ENCODE measurements at places on chromosomes 1 and 21.

- no peak for DNase-seq
These were observed 53.6 kb downstream of the GLUL start for GRCh38 chr1:182337736-182338571.

GRCh38 chr1:177686933-177687332, 282.9 kb downstream of the SEC16B start:
- no peak for DNase-seq

DNA sequence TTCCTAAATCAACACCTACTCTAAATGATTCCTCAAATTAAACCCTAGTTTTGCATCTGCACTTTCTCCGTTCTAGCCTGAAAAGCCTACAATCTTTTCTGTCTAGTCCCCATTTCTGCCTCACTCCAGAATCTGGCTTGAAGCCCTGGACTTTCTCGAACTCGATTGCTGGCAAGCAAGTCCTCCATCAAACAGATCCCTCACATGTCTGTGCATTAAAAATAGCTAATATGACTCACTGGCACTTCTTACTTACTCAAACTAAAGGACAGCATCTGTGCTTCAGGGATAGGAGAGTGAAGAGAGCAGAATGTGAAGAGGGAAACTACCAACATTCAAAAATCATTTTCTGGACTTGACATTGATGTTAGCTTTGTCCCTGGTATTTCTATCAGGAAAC, 51.8 kb upstream of the CXADR start:
- no peak for DNase-seq

GRCh38 chr1:98049370-98050135, 128.7 kb upstream of the DPYD start:
- DNase-seq = peak; percentile 21

DNA sequence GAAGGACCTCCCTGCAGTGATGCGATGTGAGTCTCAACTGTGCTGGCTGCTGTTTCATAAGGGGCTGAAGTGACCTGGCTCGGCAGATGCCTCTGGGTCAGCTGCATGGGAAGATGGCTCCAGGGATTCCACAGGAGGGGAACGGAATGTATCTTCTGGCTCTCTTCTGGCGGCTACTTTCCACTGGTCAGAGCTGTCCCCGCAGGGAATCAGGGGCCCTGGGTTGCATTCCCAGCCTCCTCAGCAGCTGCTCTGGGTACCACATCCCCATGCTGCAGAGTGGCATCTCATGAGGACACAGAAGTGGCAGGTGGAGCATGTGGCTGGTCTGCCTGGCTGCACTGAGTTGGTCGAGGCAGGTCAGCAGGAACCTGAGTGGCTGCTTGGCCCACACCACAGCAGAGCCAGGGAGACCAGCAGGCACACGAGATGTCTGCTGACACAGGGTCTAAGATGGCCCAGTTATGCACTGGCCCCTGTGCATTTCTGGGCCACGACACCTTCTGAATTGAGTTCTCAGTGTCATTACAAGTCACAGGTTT, 42.8 kb downstream of the POFUT2 start:
- no peak for DNase-seq

DNA sequence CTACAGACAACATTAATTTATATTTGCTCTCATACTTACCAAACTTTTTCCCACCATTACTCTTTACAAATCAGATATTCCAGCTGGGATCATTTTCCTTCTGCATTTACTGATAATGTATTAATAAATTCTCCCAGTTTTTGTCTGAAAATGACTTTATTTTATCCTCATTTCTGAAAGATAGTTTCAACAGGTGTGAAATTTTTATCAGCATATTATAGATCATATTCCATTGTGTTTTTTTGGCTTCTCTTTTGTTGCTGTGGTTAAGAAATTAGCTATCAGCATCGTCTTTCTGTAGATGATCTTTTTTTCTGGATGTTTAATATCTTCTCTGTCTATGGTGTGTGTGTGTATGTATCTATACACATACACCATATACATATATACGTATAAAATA, 2.7 kb downstream of the CFAP57 start:
- DNase-seq = no peak

GRCh38 chr1:240687820-240688219, 75.9 kb upstream of the GREM2 start:
- peak; percentile 7 for DNase-seq

DNA sequence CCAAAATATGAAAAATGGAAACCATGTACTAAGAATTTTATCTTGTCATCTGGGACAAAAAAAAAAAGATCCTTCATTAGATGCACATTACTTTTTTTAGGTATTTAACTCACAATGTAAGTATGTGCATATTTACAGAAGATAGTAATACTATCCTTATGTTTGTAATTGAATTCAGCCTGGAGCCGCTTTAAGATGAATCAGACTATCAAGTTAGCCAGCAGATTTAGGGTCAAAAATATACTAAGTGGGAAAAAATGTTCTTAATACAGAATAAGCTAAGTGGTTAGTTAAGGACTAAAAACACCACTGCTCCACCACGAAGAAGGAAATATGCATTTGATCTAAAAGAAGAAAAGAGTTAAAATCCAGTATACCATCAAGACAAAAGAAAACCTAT, 49.1 kb downstream of the DSCAM start:
- no peak for DNase-seq

DNA sequence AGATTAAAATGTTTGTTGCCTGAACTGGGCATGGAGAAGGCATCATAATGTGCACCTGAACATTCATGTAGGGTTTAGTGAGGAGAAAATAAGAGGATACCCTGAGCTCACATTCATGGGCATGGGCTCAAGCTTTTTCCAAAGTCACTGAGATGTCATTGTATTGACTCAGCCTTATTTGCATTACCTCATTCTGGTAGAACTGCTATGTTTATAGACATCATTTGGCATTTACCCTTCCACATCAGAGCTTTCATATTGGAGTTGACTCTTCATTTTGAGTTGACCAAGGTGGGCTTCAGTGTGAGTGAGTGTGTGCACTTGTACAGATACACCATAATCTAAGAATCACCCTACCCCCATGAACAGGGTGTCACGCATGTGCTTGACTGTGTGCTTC, 143.2 kb downstream of the PBX1 start:
- DNase-seq = no peak

DNA sequence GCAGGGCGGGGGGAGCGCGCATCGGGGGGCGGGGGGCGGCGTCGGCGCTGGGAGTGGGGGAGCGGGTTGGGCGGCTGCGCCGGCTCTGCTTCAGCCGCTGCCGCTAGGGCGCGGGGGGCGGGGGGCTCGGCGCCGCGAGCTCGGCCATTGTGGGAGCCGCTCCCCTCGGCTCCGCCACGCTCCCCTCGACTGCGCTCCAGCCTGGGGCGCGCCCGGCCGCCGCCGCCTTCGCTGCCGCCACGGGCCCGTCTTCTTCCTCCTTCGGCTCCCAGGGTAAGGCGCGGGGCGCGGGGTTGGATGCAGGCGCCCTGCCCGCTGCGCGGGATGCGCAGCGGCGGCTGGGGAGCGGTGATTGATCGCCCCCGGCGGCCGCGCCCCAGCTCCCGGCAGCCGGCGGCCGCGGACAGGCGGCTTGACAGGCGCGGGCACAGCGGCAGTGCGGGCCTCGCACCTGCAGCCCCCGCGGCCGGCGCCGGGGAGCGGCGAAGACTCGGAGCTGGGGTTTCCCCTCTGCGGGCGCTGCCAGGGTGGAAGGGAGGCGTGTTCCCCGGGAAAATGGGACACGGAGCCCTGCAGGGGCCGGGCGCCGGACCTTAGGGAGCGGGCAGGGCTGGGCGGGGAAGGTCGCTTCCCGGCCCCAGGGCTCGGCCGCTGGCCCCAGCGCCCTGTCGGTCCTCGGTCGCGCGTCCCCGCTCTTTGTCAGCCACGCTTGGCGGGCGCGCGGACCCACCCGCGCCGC, 55.3 kb downstream of the NDUFS5 start:
- peak; percentile 44 for DNase-seq

- peak; percentile 20 for DNase-seq
These were observed 5.5 kb upstream of the PPIE start for GRCh38 chr1:39733161-39733560.

DNA sequence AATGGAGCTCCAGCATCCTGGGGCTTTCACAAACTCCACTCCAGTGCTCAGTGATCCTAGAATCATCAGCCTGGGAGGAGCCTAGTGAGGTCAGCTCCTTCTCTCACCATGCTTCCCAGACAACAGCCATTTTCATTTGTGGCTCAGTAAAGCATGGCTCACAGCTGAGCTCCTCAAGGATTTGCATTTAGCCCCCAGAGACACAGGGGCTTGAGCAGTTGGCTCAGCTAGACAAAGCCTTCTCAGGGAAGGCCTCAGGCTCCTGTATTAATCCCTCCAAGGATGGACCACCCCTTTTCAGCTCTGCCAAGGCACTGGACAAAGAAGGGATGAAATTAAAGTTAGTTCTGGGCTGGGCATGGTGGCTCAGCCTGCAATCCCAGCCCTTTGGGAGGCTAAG, 39.5 kb downstream of the ERI3 start:
- DNase-seq = no peak

DNA sequence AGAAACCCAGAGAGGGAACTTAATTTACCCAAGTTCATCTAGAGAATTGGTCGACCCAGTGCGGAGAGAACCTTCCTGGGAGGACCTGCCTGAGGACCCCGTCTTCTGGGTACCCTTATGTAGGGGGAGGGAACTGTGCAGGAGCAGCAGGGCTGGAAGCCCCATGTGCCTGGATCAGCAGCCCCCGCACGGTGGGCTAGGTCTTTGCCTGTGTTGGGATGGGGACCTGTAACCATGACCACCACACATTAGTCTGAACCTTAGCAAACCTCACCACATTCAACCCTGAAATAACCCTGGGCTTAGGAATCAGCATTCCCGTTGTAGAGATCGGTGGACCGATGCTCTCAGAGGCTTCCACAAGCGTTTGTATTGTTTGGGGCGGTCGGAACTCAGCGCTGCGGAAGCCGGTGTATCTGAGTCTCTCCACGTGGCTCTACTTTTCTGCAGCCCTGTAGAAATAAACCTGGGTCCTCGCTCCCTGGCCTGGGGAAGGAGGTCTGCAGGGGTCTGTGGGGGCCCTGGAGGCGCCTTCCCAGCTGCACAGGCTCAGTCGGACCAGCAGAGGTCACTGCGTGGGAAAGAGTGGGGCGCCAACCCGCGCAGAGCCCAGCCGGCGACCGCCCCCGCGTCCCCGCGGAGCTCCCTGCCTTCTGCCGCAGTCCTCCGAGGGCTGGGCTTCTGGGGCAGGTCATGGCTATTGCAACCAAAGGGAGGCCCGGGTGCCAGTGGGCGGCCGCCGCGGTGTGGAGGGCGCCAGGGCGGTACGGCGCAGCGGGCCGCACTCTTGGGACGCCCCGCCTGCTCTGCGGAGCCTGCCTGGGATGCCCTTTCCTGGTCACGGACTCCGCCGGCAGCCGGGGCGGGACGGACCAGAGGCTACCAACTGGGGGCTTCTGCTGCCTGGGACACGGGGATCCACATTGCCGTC, 36.2 kb upstream of the KCNA10 start:
- peak; percentile 65 for DNase-seq

DNA sequence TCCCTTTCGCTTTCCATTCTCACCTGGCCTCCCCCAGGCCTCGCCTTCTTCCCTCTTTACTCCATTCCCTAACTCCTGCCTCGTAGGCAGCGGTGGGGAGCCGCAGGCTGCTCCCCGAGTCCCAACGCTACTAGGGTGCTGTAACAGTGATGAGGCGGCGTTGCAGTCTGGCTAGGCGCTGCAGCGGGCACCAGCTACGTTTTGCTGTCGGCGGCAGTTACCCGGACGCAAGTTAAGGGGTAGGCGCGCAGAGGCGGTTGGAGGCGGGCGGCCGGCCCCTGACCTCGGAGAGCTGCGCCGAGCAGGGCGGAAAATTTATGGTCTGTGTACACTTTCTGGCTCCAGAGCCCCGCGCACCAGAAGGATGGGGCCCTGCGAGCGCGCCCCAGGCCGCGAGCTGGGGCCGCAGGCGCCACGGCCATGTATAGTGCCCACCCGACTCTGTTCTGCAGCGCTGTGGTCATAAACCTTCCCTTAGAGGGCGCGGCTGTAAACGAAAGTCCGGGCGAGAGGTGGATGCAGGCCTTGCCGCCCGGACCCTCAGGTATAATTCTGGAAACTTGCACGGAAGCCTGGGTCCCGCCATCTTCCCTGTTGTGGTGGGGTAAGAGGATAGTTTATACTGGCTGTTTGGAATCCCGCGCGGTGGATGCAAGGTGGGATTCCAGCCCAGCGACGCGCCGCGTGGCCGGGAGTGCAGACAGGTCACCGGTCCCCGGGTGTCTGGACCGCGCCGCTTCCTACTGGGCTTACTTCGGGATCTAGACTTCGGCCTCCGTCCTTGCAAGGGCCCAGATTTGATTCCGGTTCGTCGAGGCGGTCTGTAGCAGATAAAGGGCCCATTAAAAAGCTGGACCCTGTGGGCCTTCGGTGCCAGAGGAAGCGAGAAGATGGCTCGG, 15.0 kb downstream of the HLX start:
- peak; percentile 20 for DNase-seq

DNA sequence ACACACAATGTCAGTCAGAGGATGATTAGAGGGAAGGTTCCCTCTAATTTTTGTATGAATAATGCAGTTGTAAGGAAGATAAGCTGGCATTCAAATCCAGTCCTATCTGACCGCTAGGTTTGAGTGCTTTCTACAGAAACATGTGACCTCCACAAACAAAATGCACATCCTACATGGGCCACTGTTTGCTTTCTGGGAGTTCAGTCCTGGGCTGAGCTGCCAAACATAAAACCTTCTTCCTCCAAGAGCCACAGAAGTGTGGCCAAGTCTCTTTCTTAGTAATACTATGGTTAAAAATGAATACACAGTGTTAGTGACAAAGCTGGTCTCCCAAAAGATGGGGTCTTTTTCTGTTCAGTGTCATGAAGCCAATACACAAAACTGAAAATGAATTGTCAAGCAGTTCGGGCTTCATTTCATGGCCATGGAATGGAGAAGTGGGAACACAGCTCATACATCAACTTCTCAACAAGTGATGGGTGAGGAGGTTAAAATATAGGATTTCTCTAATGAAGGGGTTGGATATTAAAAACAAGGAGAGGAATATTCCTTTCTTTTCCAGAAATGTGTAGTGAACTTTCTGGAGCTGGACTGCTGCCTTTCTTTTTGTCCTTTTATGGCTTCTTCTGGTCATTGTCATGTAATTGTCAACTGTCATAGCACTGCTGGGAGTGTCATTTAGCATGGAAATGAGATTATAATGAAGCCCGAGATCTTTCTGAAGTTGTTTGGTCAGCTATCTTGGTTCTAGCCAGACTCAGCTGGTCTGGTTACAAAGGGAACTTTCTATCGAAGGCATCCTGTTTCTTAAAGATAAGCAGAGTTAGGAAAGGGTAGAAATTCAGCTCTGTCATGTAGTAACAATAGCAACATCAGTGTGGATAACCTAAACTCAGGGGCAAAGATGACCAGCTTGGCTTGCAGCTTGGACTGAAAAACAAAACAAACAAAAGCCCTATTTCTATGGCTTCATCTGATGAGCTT, 135.1 kb downstream of the CHD1L start:
- no peak for DNase-seq

DNA sequence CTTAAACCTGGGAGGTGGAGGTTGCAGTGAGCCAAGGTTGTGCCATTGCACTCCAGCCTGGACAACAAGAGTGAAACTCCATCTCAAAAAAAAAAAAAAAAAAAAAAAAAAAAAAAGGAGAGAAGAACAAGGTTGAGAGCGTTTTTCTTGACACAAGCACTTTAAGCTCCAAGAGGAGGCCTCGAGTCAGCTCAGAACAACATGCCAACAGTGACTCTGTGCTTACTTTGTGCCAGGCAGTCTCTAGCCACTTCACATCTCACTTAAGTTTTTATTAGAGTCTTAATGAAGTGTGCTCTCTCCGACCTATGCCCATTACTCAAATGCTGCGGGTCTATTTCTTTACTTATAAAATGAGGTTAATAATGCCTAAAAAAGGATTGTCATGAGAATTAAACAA, 13.0 kb downstream of the ATP1A1 start:
- DNase-seq = no peak

Data from activated CD4-positive, alpha-beta T cell treated with anti-CD3 and anti-CD28 coated beads for 48 hours (primary cell).